T-helper 17 cell (primary cell): ENCODE measurements at places on chromosomes 2 and 18. TPM values are rescaled to one million over a fixed set of nuclear protein-coding genes. Genes with fewer than 3 reads are reported as not detected.

ITGA4 gene
- 227 TPM for total RNA-seq

TNFAIP6 gene
- total RNA-seq, result not detected

MAPK4 gene
- not detected for total RNA-seq

LCT gene
- 0.10 TPM for total RNA-seq

SLC19A3 gene
- not detected for total RNA-seq

CAVIN2 gene
- 6.1 TPM for total RNA-seq

DNA sequence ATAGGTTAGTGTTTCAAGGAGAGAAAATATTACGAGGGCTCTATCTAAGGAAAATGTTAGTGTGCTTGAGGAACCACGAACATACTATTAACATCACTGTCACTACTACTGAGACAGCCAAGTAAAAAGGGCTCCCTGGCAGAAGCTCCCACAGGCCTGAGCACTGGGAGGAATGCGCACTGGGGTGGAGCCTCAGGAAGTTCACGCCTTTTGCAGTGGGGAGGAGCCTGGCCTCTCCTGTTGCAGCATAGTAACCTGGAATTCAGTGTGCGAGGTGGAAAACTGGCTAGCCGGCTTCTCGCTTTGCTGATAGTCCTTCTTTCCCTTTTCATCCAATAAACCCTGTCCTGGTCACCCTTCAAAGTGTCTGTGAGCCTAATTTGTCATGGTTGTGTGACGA lies 250.3 kb downstream of the ERBB4 start:
- no peak for DNase-seq

DNA sequence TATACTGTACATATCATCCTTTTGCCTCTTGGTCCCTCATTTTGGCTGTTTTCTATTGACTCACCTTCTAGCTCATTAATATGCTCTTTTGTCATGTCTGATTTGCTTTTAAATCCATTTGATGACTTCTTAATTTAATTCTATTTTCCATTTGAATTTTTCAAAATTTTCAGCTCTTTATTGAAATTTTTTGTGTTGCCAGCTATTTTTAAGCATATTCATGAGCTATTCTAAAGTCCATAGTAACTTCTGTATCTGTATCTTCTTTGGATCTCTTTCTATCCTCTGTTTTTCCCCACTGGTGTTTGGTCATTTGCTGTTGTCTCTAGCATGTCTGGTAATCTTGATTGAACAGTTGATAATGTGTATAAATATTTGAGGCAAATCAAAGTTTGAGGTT lies 227.8 kb downstream of the NDUFA10 start:
- DNase-seq, result no peak

DNA sequence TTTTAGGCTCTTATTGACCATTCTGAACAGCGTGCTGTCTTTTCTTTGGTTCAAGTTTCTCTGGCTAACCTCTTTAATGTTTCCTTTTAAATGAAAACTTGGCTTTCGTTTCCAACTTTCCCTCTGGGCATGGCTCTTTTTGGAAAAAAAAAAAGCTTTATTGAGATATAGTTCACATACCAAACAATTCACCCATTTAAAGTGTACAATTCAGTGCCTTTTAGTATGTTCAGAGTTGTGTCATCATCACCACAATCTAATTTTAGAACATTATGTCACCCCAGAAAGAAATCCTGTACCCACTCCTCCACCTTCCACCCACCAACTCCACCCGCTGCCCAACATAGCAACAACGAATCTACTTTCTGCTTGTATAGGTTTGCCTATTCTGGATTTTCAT lies 322.4 kb downstream of the ADCYAP1 start:
- no peak for DNase-seq

DNA sequence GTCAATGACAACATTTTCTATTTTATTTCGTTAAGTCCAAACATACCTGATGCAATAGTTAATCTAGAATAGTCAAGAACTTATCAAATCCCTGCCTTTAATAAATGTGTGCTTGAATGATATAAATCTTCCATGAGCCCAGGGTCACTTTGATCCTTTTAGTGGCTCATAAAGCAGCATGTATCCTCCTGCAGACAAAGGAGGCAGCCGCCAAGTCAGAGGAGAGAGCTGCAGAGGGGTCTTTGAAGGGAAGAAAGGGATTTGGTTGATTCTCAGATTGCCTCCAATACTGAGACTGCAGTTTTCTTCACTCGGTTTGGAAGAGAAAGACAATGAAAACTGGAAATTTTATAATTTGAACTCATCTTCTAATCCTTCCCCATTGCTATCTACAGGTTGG lies 378.4 kb upstream of the PIK3C3 start:
- no peak for DNase-seq

DNA sequence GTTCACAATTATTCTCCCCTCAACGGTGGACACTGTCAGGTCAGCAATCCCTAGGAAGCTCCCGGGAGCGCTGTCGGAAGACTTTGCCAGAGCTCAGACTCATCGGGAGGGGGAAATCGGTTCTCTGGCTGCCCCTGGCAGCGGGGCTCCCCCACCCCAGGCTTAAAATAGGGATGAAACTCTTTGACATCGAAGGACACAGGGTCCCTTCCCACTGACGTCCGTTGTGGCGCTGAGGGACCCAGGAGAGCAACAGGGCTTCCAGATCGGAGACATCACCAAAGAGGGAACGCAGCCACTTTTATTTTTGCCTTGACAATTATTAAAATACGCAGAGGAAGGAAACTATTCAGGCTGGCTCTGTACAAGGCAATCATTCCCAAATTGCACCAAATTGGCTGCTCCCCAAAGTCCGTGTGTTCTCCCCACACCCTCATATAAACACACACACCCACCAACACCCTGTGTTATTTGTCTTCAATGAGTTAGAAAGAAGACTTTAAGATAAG lies 249.0 kb downstream of the CDH20 start:
- no peak for DNase-seq

DNA sequence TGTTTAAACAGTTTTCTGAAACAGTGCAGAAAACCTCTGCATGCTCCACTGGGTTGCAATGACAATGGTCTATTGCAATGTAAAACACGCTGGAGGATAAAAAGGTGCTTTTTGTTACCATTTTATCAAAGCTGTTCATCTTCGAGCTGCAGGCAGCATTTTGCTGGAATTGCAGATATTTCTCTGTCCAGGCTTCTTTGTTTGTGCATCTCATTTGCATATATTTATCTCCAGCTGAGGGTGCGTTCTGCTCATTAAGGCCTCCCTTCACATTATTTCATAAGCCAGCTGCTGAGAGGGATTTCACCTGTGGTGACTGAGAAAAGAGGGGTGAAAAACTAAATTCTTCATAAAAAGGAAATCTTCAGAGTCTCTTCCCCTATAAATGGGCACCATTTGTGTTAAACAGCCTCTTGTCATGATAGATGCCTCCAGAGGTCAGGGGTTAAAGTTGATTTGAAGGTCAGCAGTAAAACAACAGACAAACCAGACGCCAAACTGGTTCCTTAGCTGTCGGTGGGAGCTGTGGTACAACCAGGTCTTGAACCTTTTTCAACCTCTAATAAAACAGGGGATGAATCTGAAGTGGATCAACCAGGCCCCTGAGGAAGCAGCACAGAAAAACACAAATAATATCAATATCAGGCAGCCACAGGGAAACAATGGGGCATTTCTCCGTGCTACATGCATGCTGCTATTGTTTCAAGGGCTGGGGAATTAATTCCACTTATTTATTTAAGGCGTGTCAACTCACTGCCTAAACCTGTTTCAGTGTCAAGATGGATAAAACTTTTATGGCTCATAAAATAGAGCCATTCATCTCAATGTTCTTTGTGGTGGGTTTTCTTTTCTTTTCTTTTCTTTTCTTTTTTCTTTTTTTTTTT lies 265.1 kb downstream of the MEIS1 start:
- DNase-seq, result no peak

DNA sequence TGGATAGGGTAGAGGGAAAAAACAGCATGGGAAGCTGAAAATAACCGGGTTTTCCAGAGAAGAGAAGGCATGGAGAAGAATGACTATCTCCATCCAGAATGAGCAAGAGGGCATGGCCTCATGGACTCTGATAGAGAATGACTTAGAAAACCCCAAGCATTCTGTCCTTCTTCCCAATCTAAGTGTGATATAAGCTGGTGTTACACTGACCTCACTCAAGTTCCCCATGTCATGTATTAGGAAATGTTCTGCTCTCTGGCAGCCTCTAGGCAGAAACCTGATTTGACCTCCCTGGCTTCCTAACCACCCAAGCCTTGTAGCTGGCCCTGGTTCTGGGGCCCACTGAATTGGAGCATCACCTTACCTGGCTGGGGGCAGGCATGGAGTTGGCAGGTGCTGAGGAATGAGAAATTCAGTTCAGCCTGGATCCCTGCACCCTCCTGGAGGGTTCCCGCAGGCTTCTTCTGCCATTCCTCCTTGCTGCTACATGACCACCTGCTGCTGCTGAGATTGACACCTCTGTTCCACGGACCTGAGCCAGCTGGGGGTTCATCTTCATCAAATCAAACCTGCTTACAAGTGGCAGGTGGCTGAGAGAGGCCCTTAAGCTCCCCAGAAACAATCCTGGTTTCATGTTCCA lies 5.2 kb upstream of the SIGLEC15 start:
- DNase-seq, result no peak

- no peak for DNase-seq
These were observed 214.2 kb downstream of the PTGR3 start for GRCh38 chr18:74994502-74995418.

GRCh38 chr18:44502790-44503189 lies 177.9 kb upstream of the SETBP1 start:
- DNase-seq, result no peak

GRCh38 chr2:188786368-188786841 lies 187.8 kb upstream of the COL3A1 start:
- no peak for DNase-seq

DNA sequence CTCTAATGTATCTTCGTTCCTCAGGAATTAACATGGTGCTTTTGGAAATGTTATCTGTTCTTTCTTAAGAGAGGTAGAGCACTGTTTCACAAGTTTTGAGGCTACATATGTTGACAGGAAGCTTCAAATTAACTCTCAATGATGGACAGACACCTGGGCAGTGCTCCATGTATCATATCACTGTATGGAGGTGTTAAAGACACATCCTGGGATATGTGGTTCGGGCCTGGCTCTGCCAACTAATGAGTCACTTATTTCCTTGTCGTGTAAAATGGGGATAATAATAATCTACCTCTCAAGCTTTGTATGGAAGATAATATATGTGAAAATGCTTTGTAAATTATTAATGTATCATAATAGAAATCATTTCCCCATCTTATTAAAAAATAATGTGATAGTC lies 90.2 kb downstream of the PARD3B start:
- DNase-seq, result no peak

DNA sequence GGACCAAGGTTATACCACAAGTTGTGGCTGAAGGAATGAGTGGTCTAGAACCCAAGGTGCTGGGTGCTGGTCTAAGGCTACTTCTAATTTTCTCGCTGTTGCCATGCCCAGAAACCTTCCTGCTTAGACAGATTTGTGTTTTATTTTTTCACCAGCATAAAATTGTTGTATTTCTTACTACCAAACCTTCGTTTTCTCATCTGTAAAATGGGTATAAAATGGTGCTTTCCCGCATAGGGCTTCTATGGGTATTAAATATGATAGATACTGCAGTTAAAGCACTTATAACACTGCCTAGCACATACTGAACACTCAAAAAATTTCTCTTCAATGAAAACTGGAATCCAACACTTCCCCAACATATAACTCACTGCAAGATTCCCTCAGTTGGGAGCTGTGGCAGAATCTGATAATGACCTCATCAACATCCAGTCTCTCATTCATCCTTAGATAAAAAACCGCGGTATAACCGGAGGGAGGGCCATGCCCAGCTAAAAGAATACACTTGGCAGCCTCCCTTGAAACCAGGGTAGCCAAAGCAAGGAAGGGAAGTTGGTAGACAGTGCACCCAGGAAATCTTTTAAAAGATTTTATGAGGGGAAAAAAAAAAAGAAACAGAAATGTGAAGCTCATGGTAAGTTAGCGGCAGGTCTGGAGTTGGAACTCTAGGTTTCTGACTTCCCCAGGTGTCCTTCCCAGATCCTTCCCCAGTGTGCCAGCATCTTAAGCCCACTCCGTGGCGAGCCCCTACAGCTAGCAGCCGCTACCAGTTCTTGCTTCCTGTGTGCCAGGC lies 1.2 kb downstream of the NEMP2 start:
- no peak for DNase-seq
